ENCODE measurements at places on chromosomes 13 and 19.

GRCh38 chr13:42656161-42656560, 82.2 kb downstream of the TNFSF11 start:
- no peak for DNase-seq

DNA sequence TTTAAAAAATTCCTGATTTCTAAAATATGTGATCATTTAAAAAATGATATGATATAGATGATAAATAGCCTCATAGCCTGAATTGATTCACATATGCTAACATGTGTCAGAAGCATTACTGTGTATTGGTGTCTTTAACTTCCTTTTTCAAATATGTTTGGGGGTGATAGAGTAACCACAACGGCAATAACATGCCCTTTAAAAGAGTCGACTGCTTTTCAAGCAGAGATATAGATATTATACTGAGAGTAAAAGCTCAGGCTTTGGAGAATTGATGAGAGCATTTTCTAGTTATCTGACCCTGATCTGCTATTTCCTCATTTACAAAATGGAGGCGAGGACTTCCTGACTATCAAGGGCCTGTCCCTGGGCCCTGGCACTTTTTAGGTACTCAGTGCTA, 260.5 kb downstream of the DCT start:
- no peak for DNase-seq

GRCh38 chr13:75934889-75935288, 298.8 kb downstream of the LMO7 start:
- no peak for DNase-seq

- DNase-seq: no peak
Observed at GRCh38 chr13:41608111-41608838, 150.9 kb downstream of the RGCC start.

GRCh38 chr19:16185768-16186123, 536 bp downstream of the FAM32A start:
- DNase-seq: no peak

DNA sequence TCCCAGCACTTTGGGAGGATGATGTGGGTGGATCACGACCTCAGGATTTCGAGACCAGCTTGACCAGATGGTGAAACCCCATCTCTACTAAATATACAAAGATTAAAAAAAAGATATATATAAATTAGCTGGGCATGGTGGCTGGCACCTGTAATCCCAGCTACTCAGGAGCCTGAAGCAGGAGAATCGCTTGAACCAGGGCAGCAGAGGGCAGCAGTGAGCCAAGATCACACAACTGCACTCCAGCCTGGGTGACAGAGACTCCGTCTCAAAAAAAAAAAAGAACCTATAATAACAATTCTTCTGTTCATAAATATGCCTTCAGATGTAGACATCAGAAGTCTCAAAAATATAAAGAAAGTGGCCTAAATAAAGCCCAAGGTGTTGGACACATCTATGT, 7.6 kb downstream of the ZNF737 start:
- no peak for DNase-seq

DNA sequence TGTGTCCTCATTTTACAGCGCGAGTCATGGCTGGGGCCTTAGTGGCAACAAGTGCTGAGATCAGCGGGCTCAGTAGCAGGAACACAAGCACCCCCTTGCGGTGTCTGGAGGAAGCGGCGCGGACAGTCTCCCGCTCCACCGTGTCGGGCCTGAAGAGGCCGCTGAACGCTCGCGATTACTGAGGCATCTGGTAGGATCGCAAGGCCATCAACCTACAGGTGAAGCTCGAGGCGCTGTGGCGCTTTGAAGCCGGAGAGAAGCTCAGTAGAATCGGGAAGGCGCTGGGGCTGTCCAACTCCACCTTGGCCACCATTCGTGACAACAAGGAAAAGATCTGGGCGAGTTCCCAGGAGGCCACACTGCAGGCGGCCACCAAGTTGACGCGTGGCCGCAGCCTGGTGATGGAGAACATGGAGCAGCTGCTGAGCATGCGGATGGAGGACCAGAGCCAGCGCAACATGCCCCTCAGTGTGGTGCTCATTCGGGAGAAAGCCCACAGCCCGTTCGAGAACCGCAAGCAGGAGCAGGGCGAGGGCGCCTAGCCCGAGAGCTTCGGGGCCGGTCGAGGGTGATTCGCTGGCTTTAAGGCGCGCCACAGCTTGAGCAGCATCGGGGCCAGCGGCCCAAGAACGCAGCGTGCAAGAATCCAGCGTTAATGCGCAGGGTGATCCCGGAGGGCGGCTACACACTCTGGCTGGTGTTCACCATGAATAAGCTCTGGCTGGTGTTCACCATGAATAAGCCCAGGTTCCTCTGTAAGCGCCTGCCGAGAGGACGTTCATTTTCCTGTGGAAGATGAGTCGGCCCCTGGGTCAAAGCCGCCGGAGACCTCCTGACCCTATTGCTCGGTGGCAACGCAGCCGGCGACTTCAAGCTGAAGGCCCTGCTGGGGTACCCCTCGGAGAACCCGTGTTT, 8.3 kb upstream of the MZF1 start:
- no peak for DNase-seq

- no peak for DNase-seq
Observed at GRCh38 chr19:45074744-45075300, 1.5 kb downstream of the ZNF296 start.

- DNase-seq: no peak
Observed at GRCh38 chr19:39136225-39136940, 10.8 kb downstream of the PAK4 start.

GRCh38 chr19:23587546-23587945, 99.5 kb downstream of the ZNF675 start:
- DNase-seq: no peak

DNA sequence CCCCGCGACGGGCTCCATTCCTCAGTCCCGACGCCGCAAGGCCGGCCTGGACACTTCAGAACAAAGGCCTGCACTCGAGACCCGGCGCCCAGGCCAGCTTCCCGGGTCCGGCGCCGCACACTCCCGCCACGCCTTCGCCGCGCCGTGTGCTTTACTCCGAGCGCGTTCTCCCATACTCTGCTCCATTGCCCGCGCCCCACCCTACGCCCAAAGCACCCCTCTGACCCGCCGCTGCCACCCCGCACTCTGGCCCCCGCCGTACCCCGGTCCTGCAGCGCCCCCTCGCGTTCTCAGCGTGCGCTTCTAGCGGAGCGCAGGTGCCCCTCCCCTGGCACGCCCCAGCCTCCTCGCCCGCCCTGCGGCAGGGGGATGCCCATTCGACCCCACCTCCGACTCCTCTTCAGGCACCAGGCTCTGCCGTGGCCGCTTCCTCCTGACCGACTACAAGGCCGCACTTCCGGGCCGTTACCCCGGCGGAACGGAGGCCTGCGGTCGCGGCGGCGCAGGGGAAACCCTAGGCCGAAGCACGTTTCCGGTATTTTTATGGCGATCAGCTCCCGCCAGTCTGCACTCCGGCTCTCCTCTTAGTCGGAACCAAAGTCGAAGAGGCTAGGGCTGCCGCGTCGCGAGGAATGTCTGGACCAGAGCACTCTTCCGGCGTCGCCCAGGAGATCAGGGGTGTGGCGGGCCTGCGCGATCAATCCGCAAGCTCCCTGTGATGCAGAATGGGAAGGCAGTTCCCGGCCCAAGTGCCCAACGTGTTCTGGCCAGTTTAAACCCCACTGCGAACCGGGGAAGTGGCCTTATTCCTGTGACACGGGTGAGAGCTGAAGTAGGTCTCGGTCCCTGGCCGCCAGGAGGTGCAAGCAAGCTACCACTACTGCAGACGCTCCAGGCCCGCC, at the start of gene ZBTB45:
TSS of gene ZBTB45 (minus strand) at position 456 of the 902 bp plus-strand sequence. CDS start 2,137 bp downstream, outside the sequence.
- DNase-seq: peak; percentile 95

DNA sequence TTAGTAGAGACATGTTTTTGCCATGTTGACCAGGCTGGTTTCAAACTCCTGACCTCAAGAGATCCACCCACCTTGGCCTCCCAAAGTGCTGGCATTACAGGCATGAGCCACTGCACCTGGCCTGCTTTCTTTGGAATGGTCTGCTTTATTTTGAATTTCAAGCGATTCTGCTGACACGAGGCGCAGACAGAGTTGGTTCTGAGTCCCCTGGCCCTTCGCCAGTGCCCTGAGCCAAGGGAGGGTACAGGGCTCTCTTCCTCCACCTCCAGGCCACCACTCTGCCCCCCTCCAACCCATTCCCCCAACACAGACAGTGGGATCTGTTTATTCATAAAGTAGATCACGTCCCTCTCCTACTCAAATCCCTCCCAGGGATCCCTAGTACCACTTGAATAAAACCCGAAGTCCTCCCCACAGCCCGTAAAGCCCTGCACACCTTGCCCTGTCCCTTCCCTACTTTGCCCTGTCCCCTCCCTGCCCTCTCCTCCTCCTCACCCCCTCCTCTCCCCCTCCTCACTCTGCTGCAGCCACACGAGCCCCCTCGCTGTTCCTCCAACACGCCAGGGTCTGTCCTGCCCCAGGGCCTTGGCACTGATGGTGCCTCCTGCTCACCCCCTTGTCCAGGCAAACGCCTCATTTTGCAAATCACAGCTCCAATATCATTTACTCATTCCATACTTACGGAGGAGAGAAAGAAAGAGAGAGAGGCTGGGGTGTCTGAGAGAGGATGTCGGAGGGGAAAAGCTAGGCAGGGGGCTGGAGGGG, 22.4 kb downstream of the ZNRF4 start:
- DNase-seq: no peak

GRCh38 chr13:25042151-25042865, 53.6 kb upstream of the PABPC3 start:
- DNase-seq: no peak

DNA sequence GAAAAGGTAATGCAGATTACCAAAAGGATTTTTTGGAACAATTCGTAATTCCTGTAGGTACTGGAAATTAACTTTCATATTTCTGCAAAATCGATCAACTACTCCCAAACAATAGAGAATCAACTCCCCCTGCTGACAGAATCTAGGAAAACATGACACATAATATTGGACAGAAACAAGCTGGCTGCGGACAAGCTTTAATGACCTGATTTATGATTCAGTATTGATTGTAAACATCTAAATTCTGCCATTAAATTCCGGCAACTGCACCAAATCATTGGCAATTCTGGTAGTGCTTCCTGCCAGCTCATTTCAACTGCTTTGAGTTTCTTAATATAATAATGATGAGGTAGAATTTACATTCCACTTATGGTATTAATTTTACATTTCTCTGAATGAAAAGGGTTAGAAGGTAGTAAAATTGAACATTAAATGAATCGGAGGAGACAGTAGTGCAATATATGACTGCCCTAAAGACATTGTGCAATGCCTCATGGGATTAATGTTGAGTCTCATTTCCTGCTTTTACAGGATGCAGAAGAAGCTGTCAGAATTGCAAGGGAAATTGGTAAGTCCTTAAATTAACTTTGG, 146.5 kb downstream of the PCCA start:
- DNase-seq: peak; percentile 25

- DNase-seq: no peak
Observed at GRCh38 chr13:65460136-65460535, 1770.0 kb downstream of the PCDH9 start.

DNA sequence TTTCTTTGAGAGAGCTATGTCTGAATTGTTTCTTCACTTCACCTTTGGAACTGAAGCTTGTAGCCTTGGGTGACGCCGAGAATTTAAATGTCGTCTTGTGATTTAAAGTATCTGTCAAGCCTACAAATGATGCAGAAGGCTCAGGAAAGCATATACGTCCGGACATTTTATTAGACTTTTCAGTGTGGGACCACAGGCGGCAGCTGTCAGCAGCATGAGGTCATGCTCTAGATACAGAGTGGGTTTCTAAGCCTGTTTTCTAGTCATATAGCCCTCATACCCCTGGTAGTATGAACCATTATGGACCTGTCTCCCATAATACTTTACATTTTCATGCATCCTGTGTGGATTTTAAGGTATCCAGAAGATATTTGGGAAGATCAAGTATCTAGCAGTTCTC, 212.3 kb downstream of the ATP8A2 start:
- no peak for DNase-seq

DNA sequence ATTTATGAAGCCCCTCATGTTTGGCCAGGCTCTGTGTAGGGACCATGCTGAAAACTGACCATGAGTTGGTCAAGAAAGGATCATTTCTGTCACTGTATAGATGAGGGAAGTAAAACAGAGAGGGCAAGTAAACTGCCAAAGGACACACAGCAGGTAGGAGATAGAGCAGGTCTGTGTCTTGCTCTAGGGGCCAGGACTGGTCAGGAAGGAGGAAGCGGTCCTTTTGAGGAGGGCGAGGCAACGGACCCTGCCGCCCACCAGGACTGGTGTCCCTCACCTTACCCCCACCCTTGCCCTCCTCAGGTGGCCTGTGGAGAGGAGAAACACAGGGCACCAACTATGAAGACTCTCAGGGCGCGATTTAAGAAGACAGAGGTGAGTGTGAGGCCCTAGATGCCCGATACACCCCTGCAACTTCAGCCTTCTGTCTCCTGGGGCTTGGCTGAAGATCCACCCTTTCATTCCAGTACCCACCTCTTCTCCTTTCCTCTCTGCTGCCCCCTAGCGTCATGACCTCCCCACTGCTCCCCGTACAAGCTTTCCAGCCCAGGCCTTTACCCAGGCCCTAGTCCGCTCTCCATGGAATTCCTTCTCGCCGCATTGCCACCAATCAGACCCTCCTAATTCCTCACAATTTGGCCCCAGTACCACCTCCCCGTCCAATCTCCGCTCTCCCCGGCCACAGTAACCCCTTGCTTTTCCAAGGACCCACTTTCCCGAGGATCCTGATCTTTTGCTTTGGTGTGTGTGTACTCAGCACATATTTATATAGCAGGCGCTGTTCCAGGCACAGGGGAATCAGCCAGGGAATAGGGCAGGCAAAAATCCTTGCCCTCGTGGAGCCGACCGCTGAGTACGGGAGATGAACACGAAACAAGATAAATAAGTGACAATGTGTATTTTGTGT, 3.9 kb downstream of the ANKRD24 start:
- peak; percentile 30 for DNase-seq

DNA sequence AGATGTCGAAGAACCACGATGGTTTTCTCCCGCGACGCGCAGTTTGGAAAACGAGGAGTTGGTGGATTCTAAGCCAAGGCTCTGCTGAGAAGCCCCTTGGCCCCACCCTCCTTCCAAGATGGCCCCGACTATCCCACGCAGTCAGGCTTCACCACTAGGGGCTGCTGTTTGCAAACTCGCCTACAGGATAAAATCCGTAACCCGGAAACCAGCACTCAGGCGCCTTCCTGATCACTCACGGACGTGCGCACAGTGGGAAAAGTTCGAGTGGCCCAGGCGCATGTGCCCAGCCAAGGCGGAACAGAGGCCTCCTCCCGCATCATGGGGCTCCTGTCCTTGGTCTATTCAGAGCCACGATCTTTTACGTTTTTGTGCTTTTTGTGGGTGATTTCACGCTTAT, 19.2 kb upstream of the UQCR11 start:
- DNase-seq: no peak

- DNase-seq: no peak
Observed at GRCh38 chr13:59477011-59477410, 686.7 kb downstream of the DIAPH3 start.

GRCh38 chr19:33724021-33724720, 72.5 kb upstream of the KCTD15 start:
- DNase-seq: no peak

- no peak for DNase-seq
Observed at GRCh38 chr19:15197275-15197941, 3.4 kb downstream of the NOTCH3 start.
